Activated CD4-positive, alpha-beta T cell treated with anti-CD3 and anti-CD28 coated beads, Interleukin-2, amount 50 U/mL, for 1 hour (primary cell): ENCODE measurements at places on chromosomes 5 and 9.

GRCh38 chr9:79353856-79354520 is 217.8 kb upstream of the TLE4 start:
- DNase-seq = no peak

DNA sequence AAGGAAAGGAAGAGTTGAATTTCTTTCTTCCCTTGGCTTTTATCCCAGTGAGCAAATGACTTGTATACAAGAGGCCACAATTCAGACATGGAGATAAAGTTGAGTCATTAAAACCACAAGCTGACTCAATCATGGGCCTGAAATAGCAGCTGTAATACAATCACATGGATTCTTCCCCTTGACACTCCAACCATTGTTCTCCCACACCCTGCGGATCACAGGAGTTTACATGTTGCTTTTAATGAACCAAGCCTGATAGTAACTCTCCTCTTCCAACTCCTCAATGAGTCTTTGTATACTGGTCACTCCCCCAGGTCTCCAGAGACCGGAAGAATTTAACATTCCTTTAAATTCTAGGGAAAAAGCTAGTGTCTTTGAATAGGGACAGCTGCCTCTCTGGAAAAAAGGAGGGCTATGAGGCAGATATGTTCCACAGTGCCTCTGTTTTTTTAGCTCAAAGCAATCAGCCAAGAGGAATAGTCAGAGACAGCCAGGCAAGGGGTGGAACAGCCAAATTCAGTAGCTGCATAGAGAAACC is 32.4 kb downstream of the PCDHGC5 start:
- no peak for DNase-seq

DNA sequence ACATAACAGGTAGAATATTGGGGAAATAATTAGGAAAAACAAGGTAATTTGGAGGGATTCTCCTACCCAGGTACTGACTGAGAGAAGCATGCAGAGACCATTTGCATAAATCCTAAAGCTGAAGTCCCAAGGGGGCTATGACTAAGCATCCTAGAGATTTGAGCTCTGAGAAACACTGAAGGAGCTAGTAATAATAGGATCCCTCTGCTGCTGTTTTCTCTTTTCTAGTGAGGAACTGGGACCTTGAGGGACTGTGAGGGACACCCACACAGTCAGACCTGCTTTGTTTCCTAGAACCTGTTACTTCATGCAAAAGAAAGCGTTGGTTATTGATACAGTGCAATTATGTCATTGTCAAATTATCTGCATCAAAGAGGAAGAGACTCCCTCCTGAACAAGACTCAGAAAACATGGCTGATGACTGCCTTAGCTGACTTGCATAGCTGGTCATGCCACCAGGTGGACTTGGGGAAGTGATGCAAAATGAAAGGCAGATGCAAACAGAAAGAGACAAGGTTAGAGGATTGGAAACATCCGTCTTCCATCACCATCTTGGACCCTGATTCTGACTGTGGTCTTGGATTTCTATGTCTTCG is 335.4 kb downstream of the NTRK2 start:
- DNase-seq = no peak

DNA sequence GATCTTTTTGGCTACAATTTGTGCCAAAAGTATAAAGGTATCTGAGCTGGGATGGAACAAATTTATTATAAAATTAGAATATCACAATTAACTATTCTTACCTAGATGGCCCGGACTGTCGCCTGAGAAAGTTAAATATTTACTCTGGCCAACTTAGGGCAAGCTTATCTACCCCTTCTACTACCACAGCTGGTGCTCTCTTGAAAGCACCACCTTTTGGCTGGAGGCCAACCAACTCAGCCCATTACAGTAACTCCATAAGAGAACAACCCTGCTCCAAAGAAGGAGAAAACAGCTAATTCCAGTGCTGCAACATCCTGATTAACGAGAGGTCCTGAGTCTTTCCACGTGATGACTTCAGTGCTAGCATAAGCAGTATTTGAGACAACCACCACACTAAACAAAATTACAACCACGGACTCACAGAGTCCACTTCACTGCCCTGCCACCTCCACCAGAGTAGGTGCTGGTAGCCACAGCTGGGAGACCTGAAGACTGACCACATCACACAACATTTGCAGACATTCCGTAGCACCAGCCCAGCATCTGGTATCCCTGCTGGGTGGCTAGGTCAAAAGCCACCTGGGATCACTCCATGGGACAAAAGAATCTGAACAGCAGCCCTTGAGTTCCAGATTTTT is 43.2 kb downstream of the RGMB start:
- no peak for DNase-seq

DNA sequence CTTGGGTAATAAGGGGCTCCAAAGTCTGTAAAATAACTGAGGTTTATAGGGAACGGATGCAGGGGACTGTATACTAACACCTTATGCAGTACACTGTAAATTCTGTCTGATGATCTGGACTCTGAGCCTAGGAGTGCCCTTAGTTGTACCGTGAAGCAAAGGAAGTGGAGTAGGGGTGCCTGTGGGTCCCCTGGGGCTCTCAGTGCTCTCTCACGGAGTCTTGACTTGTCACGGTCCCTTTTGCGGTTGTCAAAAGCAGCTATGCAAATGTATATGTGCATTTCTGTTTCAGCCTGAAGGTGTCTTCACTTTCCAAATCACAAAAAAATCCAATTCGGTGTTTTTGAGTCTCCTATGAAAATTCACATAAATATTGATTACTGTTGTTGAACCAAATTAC is 17.8 kb downstream of the DMRT1 start:
- DNase-seq = no peak

- peak; percentile 29 for DNase-seq
Measured at GRCh38 chr5:170334626-170335025, 37.0 kb upstream of the LCP2 start.

GRCh38 chr9:1319436-1319835 is 269.3 kb downstream of the DMRT2 start:
- no peak for DNase-seq

DNA sequence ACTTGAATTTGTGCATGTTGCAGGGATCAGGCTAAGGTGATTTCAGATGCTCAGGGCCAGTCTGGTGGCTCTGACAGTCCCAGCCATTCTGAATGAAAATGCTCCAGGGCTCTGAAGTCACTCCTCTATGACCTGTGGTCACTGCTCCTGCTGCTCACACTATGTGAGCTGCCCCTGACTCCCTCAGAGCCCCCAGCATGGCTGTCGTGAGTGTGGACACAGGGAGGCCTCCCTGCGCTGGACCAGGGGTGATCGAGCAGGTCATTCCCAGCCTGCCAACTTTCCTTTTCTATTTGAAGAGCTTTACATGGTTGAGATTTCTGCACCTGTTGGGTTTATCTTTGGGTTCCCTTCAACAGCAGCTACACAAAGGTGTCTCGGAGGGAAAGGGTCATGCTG is 74.5 kb downstream of the WNK2 start:
- no peak for DNase-seq

GRCh38 chr9:16425562-16426231 is 444.8 kb downstream of the BNC2 start:
- DNase-seq = no peak

- peak; percentile 55 for DNase-seq
Measured at GRCh38 chr9:131734165-131734610, 5.7 kb downstream of the RAPGEF1 start.

GRCh38 chr5:178433273-178433775 is 156.9 kb downstream of the COL23A1 start:
- DNase-seq = no peak

GRCh38 chr5:154514331-154514730 is 36.3 kb upstream of the HAND1 start:
- DNase-seq = no peak

DNA sequence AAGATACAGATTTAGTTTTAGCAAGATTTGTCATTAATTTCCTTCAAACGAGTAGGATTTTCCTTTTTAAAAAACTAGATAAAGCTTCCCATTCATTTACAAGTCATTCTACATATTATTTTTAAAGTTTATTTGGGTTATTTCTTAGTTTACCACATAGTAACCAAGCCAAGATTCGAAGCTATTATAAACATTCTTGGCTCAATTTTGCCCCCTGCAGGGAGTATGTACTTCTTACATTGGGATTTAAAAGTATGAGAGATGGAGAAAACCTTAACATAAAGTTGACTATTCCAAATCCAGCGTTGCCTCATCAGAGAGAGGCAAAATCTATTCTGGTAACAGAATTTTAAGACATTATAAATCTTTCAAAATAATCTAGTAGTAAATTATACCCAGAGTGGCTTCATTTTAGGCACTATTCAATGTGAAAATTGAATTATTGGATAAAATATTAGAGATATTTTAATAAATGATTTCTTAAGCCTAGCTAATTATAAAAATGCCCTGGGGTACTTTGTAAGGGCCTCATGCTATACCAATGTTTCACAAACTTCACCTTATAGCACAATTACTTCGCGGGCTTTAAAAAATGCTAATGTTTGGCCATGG is 39.1 kb downstream of the FBN2 start:
- DNase-seq = no peak

- no peak for DNase-seq
Measured at GRCh38 chr9:82882138-82882537, 180.8 kb downstream of the RASEF start.

DNA sequence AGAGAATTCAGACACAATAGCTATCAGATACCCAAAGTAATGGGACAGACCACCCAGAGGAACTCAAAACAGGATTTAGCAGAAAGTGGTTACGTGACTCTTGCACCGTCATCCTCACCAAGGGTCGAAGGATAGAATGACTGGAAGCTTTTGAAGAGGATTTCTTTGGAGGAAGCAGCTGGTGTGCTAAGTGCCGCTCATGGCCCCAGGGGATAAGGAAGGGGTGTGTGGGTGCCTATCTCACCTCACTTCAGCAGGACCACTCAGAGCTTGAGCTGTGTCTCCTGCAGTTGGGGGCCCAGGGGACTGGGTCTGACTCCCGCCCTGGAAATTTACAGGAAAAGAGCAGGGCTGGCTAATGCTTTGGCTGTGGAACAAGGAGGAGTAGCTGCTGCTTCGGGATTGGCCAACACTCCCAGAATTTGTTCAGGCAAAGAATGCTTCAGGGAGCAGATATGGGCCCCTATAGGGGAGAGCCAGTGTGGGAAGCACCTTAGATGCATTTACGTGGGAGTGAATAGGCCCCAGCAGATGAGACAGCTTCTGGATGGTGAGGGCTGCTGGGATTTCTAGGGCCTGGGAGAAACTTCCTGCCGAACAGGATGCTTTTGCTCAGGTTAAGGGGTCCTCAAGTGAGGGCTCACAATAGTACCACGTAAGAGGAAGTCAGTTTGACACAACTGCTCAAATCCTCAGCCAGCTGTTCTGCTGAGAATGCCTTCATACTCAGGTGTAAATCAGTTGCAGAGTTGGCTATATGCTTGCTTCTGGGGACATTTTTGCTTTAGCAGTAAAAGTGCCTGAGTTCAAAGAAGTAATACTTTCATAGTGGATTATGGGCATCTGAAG is 29.1 kb upstream of the TOMM5 start:
- no peak for DNase-seq

DNA sequence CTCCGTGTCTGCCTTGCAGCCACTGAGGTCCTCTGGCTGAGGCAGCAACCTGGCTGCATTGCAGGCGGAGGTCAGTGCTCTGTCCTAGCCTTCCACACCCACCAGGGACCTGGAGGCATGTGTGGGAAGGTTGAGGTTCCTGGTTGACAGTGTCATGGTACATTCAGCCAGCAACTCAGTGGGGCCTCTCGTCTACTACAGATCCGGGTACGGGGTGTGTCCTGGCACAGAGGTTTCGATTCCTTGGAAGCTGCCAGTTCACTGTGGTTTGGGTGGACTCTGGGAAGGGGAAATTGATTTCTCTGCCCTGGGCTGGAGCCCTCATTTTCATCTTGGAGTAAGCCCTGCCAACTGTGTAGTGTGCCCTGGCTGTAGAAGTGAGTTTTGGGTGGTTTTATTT is 45.1 kb downstream of the PDE8B start:
- no peak for DNase-seq

DNA sequence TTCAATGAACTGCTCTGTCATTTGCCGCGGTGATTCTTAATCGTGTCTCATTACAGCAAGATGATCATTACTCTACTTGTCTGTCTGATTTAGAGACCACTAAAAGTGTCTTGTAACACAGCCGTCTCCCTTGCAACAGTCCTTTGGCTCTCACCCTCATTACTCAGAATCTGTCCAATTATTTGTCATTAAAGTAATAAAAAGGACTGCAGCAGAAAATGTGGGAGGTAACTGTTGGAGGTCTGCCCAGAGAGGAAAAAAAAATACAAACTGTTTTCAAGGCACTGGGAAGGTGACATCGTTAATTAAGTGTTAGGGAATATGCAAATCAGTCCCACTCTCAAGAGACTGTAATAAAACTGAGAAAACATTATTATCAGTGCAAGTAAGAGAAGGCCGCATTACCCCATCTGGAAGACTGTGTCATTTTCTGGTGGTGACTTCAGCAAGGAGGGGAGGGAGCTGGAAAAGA is 281.0 kb downstream of the RASEF start:
- no peak for DNase-seq

- no peak for DNase-seq
Measured at GRCh38 chr9:112248722-112249121, 73.6 kb upstream of the SUSD1 start.

DNA sequence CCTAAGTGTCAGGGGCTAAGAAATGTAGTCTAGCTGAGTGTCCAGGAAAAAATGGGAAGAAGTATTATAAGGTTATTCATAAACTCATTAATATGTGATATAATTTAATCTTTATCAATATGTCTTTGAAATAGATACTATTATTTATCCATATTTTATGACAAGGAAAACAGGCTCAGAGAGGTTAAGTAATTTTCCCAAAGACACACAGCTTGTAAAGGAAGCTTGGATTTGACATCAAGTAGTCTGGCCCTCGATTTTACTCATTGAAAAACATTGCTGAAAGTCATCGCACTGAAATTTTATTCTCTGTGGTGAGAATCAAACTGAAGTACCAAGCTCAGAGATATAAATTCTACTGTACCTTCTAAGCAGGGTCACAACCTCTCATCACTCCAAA is 276.9 kb downstream of the MSX2 start:
- no peak for DNase-seq
